ENCODE measurements at places on chromosomes 6 and 20. TPM values are rescaled to one million over a fixed set of nuclear protein-coding genes. Genes with fewer than 3 reads are reported as not detected.

The IRF4 gene
- not detected for polyA plus RNA-seq

The NXT1 gene
- 23.6 TPM for polyA plus RNA-seq

The ZSCAN23 gene
- 0.89 TPM for polyA plus RNA-seq

The WFDC2 gene
- not detected for polyA plus RNA-seq

The GABRR1 gene
- not detected for polyA plus RNA-seq

GRCh38 chr6:686497-686896 lies 6.4 kb downstream of the EXOC2 start:
- DNase-seq: no peak

DNA sequence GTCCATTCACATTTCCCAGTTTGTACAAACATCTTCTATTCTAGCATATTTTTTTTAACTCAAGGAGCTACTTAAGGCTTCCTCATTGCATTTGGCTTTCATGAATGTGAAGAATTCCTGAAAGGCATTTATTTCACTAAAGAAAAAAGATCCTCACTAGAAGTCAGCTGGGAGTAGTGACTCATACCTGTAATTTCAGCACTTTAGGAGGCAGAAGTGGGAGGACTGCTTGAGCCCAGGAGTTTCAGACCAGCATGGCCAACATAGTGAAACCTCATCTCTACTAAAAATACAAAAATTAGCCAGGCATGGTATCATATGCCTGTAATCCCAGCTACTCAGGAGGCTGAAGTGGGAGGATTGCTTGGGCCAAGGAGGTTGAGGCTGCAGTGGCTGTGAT lies 30.9 kb upstream of the XRN2 start:
- peak; percentile 51 for DNase-seq

GRCh38 chr20:37257988-37258387 lies 3.6 kb downstream of the GHRH start:
- DNase-seq: no peak

DNA sequence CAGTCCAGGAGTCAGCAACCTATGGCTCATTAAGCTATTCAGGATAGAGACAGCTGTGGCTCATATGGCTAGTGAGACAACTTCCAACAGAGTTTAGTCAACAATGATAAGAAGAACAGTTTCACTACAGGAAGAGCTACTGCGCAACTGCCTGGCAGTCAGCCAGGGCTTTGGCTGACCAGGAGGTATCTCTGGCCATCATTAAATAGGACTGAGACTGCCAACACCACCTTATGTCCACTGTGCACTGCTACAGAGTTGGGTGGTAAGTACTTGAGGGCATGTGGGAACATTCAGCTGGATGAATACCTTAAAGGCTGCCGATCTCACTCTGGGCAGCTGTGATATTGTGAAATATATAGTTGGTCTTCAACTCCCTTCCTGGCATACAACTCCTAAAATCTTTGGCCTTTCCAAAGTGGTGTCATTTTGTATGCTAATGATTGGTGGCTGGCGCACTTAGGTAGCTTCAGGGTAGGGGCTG lies 52.2 kb upstream of the FAM83C start:
- DNase-seq: peak; percentile 96

DNA sequence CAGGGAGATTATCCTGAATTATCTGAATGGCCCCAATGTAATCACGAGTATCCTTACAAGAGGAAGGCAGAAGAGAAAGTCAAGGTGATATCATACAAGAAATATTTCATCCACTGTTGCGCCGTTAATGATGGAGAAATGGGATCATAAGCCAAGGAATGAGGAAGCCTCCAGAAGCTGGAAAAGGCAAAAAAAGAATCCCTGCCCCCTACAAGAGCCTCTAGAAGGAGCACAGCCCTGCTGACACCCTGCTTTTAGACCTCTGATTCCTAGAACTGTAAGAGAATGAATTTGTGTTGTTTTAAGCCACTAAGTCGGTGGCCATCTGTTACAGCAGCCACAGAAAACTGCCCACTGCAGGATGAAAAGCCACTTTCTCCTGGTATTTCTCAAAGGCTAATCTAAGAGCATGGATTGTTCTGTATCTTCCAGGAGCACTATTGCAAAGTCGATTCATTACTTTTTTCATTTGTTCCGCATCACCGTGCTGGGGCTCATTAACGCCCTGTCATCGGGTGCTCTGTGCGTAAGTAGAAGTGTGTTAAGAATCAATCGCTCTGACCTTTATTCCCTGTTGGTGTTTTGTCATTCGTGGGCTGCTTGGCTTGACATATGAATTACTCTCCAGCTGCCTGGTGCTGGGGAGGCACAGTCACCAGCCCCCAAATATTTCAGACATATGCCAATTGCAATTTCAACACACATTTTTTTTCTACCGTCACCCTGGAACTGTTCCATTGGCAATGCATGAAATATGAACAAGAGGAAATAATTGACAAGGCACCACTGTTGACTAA lies 117.0 kb downstream of the PCSK2 start:
- no peak for DNase-seq

DNA sequence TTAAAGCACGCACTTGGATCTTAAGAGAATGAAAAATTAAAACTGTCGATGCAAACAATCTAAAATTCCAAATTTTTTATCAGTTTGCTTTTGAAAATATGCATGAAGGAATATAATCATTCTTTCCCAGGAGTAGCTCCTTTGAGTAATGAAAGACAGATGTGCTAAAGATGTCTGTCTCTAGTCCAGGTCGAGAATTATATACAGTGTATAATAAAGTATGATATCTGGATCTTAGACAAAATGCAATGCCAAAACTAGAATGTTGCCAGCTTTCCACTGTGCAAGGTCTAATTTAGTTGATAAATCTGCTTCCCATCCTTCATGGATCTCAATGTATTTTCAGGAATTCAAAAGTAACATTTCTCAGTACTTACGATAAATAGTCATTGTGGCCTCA lies 65.1 kb upstream of the ADGRG6 start:
- DNase-seq: no peak

- peak; percentile 13 for DNase-seq
These were observed 249.0 kb upstream of the OPRM1 start for GRCh38 chr6:153790048-153790447.

DNA sequence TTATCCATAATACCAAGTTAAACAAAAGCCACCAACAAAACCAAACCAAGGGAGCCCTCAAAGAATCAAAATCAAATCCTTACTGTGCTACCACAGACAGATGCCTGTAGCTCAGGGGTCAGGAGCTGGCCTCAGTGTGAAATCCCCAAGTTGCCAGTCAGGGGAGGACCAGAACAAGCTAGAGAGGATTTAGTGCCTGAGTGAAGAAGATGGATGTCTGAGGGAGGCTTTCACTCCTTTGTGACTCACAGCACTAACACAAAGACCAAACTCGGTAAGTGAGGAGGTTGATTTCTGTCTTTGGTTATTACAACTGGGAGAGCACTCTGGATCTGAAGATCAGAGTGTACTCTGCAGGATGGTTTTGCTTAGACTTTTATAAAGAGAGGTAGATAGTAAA lies 189.9 kb upstream of the ZNF184 start:
- no peak for DNase-seq

DNA sequence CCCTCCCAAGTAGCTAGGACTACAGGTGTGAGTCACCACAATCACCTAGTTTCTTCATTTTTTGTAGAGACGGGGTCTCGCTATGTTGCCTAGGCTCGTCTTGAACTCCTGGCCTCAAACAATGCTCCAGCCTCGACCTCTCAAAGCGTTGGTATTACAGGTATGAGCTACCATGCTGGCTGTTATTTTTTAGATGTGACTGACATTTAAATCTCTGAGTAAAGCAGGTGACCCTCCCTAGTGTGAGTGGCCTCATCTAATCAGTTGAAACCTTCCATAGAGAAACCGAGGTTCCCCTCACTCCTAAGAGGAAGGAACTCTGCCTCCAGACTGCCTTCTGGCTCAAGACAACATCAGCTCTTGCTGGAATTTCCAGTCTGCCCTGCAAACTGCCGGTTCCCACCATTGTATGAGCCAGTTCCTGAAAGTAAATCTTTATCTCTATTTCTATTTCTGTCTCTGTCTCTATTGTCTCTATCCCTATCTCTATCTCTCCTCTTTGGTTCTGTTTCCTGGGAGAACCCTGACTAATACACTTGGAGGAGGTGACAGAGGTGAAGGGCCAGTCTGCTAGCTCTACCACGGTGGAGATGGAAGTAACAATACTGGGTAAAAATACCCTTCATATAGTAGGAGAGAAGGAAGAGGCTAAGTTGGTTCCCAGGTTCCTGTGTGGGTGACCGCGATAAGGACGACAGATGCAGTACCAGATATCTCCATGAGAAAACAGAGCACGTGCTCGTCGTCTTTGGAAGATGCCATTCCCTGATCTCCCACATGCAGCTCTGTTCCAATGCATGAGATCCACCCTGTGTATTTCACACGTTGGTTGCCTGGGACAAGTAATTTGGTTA lies 81.0 kb downstream of the MYB start:
- no peak for DNase-seq

GRCh38 chr20:38001173-38001875 lies 31.9 kb downstream of the TTI1 start:
- DNase-seq: peak; percentile 91

- DNase-seq: no peak
These were observed 21.1 kb upstream of the CD24 start for GRCh38 chr6:106995640-106996039.

GRCh38 chr6:33888664-33889200 lies 84.9 kb upstream of the MLN start:
- no peak for DNase-seq

GRCh38 chr6:137808836-137809315 lies 58.2 kb upstream of the TNFAIP3 start:
- no peak for DNase-seq

- no peak for DNase-seq
These were observed 158.2 kb upstream of the SUPT3H start for GRCh38 chr6:45535933-45536332.

DNA sequence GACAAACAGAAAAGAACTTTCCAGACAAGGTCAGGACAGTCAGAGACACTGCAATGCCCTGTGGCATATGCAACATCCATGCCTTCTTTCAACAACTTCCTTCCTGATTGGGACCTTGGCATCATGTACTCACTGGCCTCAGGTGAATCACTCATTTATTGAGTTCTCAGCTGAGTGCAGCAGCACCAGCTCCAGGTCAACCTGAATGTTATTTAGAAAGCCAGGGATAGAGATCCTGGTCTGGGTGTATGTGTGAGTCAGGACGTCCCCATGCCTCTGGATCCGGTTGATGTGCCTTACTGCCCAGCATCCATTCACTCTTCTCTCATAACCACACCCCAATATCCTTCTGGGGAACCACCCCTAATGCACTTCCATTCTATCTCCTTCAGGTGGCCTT lies 54.4 kb downstream of the SNRNP48 start:
- DNase-seq: no peak

DNA sequence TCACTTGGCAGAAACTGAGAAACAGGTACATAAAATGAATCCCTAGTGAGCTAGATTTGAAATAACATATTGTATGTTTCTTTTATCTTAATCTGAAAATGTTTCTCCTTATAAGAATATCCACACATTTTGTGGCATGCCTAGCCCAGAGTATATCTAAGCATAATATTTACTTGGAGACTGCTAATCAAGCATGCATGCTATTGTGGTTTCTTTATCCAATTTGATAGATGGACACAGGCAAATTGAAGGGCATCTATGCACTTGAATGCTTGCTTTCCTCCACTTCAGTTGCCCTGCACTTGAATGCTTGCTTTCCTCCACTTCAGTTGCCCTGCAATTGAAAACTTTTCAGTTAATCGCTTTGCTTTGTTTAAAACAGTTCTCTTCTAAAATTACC lies 729.8 kb downstream of the TBC1D32 start:
- DNase-seq: no peak

- DNase-seq: no peak
These were observed 116.3 kb downstream of the TAF4 start for GRCh38 chr20:61949363-61949713.

DNA sequence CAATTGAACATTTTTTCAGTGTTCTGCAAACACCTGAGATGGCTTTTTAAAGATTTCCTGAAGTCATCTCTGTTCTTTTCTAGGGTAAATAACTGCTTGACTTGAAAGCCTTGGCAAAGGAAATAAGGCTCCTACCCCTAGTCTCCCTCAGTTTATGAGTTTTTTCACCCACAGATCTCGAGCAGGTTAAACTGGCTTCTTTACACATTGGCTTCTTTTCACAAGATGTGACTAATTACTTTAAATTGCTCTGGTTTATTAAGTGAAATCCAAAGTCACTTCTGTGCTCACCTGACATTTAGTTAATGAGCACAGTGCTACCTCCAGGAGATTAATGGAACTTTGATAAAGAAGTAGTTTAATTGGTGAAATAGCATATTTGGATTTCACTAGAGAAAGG lies 33.2 kb downstream of the SOX4 start:
- DNase-seq: no peak

DNA sequence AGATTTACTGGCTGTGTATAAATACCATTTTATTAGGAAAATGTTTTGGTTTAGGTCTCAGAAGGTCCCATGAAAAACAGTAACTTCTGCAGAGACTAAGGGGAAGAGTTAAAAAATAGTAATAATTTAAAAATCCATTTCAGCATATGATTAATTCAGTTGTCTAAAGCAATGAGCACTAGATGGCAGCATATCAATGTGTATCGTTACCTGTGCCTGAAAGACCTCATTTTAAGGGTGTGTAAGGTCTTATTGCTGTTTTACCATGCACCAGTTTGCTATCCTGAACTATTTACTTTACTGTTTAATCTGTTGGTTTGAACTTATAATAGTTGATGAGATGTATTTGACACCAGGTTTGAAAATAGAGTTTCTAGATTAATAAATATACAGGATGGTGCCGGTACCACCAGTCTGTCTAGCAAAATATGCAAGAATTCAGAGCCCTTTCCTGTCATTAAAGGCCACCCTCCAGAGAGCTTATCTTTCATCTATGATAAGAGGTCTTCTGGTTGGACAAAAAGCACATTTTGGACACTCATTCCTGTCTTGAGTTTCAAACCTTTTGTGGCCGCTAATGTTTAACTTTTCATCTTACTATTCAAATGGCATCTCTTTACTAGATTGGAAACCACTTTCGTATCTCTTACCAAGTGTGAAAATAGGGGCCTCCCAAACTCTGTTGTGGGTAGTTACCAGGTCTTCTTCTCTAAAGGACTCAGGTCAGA lies 8.9 kb upstream of the AHI1 start:
- DNase-seq: peak; percentile 74

DNA sequence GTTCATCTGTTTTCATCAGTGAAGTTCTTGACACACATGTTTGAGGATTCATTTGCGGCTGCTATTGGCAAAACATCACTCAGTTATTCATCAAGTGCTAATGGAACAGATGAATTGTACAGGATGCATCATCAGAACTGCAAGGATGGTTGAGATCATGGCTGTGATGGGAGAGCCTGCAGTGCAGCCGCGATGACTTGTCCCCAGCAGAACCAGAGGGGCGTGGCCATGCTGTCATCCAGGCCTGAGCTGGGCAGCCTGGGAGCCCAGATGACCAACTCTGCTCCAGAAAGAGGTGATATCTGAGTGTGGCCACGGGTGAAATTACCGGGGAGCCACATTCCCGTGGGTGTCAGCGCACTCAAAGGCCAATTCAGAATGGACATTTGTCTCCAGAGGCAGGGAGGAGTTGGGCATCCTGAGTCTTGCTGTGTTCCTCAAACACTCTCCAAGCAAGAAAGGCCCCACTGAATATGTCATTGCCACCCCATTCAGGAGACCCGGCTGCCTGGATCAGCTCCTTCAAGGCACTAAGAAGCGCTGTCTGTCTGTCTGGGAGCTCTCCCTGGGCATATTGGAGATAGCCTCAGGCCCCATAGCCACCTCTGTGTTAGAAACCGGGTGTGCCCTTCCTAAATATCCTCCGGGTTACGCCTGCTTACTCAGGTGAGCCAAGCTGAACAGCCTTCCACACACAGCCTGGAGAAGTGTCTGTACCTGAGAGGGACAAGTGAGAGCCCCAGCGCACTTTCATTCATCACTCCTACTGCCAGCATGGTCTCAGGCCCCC lies 66.7 kb downstream of the SYNDIG1 start:
- DNase-seq: no peak
